Activated naive CD4-positive, alpha-beta T cell (primary cell): ENCODE measurements at places on chromosomes 2 and 18.

DNA sequence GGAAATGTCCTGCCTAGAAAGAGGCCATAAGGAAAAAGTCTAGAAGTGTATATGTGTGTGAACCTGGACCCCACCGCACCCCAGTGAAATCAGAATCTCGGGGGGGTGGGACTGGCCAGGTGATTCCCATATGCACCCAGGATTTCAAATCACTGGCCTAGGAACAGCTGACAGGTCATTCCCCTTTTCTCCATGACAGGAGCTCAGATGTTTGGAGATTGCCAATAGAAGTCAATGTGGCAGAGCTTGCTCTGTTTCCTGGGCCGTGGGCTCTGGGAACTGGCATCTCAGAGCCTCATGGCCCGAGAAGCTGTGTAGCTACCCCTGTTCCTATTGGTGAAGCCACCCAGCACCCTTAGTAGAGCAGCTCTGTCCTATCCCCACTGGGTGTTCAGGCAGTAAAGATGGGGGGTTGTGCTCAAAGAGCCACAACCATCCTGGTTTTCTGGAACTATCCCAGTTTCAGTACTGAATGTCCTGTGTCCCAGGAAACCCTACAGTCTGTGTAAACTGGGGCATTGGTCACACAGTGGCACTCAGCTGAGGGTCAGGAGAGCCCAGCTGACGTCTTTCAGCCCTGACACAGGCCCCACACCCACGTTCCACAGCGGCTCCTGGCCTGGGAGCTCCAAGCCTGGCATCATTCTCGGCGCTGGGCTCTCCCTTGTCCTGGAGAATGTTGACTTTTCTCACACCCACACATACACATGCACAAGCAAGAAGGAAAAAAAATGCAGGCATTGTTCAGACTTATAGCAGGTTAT is 18.9 kb downstream of the GNLY start:
- DNase-seq = no peak

DNA sequence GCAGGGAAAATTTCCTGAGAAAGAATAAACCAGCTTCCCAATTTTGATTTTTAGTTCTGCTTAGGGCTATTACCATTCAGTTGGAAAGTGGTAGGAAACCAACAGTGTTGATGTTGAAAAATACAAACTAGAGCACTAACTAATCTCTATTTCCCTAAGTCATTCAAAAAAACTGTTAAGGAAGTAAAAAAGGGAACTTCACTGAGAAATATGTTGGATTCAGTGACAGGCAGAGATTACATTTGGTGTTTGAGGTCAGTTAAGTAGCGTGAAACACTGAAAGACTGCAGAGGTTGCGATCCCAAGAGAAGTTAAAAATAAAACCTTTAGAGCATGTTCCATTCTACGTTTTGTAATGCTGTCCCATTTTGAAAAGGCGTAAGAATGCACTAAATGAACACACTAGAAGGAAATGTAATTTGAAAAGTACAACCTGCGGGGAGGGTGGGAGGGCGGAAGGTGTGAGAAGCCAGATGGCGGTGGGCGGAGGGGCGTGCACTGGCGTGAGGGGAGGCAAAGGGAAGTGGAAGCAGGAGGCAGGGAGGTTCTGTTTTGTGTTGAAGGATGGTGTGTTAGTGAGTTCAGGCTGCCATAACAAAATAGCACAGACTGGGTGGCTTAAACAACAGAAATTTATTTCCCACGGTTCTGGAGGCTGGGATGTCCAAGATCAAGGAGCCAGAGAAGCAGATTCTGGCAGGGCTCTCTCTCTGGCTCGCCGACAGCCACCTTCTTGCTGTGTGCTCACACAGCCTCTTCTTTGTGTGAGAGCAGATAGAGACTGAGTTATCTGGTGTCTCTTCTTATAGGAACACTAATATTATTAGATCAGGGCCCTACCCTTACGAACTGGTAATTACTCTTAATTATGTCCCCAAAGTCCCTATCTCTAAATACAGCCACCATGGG is 94.3 kb upstream of the KCTD1 start:
- no peak for DNase-seq

- DNase-seq = no peak
These were observed 34.5 kb downstream of the FARP2 start for GRCh38 chr2:241390301-241391206.

DNA sequence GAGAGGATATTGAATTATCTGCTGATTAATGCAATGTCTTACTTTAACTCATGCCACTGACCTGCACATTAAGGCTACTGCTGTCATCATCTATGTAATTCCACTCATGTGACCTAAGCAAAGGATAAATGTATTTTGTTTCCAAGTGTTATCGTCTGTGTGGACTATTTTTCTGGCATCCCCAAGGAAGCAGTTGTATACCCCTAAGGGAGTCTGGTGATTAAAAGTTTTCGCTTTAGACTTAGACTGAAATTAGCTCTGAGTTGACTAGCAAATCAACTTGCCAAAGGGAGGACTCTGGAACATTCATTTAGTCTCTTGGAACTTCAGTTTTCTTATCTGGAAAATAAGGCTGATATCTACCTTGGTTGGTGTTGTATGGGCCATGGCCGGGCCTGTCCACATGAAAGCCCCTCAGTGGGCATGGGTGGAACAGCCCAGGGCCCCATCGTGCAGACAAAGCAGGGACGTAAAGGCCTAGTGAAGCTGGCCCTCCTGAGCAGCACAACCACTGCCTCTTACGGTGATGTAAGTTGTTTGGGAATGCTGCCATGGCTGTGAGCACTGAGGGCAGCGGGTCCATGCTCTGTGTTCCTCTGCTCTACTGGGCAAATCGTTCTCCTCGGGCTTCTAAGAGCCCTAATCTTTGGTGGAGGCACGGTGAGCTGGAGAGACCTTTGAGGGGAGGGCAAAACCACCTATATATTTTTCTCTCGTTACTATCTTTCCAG is 144.4 kb upstream of the RNF152 start:
- DNase-seq = no peak

DNA sequence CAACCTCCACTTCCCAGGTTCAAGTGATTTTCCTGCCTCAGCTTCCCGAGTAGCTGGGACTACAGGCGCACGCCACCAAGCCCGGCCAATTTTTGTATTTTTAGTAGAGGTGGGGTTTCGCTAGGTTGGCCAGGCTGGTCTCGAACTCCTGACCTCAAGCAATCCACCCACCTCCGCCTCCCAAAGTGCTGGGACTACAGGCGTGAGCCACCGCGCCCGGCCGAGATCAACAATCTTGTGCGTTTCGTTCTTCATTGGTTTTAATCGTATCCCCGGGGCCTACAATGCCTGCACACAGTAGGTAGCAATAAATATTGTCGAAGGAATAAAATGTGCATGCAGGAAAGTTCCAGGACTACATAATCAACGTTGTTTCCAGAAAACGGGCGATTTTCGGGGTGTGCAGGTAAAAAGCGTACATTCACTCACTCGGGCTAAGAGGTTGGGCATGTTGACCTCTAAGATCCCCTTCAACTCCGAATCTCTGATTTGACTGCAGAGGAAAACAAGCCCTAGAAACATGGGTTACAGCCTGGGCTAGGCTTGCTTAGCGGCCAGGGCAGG is 2.7 kb upstream of the SOS1 start:
- no peak for DNase-seq
